ENCODE measurements at places on chromosomes 2 and 18. TPM values are rescaled to one million over a fixed set of nuclear protein-coding genes. Genes with fewer than 3 reads are reported as not detected.

HJURP gene
- 25.5 TPM for total RNA-seq

SCYGR4 gene
- total RNA-seq = not detected

ARHGAP25 gene
- total RNA-seq = 5.2 TPM

TEX44 gene
- not detected for total RNA-seq

FBXO15 gene
- not detected for total RNA-seq

RSAD2 gene
- 0.33 TPM for total RNA-seq

MDH1B gene
- total RNA-seq = 0.33 TPM

EFR3B gene
- 0.67 TPM for total RNA-seq

IL37 gene
- total RNA-seq = not detected
